ENCODE measurements at places on chromosomes 11 and 22. TPM values are rescaled to one million over a fixed set of nuclear protein-coding genes. Genes with fewer than 3 reads are reported as not detected.

LMO2 gene
- not detected for total RNA-seq

UBTFL1 gene
- not detected for total RNA-seq

CD3E gene
- total RNA-seq = 372 TPM

OR9I1 gene
- total RNA-seq = not detected

APOL4 gene
- total RNA-seq = 0.18 TPM

NPAS4 gene
- total RNA-seq = not detected

CRYBB3 gene
- total RNA-seq = not detected

SCN2B gene
- not detected for total RNA-seq

MS4A14 gene
- total RNA-seq = not detected

- no peak overlapping the region for H3K27ac ChIP-seq
- no peak overlapping the region for H3K4me3 ChIP-seq
- H3K36me3 ChIP-seq = no peaks in the 10 kb centered on the region
- DNase-seq = no peak
- H3K4me1 ChIP-seq = no peaks in the 10 kb centered on the region
Measured at GRCh38 chr11:4763096-4763495, 6.6 kb downstream of the OR51F1 start.

DNA sequence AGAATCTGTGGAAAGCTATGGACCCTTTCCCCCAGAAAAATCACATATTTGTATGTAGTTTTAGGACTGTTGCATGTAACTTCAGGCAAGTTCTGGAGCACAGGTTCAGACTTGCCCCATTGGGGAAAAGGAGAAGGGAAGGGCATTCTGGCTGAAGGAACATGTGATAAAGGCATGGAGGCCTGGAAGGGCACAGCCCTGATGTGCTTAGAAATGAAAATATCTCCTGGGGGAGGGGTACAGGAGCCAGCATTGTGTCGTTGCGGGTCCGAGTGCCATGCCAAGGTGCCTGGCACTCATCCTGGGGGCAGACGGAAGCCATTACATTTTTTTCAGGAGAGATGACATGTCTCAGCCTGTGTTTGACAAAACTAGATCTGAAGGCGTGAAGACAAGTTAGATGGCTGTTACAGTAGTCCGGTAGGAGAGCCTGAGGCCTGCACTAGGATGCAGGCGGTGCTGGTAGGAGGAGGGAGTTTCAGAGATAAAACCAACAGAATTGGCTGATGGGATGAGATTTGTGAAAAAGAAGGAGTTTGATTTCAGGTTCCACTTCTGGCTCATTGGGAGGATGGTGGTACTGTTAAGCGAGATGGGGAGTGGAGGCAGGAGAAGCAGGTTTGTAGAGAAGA, 96.9 kb downstream of the TEAD1 start:
- no peak overlapping the region for H3K4me3 ChIP-seq
- no peak overlapping the region for H3K27ac ChIP-seq
- H3K4me1 ChIP-seq = peaks cover 2% of the 10 kb centered on the region

DNA sequence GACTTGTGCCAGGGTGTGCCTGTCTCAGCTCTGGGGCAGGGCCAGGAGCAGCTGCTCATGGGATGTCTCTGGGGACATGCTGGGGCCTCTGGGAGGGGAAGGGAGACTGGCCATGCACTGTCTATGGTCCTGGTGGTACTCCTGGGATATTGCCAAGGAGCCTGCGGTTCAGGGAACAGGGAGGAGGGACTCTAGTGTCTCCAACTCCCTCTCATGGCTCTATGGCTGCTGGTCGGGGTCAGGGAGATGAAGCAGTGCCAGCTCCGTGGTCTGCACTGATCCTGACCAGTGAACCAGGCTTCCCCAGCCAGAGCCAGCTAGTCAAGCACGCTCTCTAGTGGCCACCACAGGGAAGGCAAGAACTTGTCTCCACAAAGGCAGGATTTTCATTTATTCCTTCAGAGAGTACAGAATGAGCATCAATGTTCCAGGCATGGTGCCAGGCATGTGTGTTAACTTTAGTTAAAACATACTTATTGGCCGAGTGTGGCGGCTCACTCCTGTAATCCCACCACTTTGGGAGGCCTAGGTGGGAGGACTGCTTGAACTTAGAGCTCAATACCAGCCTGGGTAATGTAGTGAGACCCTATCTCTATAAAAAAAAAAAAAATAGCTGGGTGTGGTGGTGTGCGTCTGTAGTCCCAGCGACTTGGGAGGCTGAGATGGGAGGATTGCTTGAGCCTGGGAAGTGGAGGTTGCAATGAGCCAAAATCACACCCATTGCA, 2.5 kb upstream of the BEST1 start:
- peaks cover 7% of the 10 kb centered on the region for H3K4me1 ChIP-seq
- peaks cover 3% of the 10 kb centered on the region for H3K27me3 ChIP-seq
- peak; percentile 82 for DNase-seq
- no peak overlapping the region for H3K27ac ChIP-seq

GRCh38 chr11:116857316-116857715, 19.9 kb upstream of the APOA1 start:
- no peak overlapping the region for H3K4me3 ChIP-seq
- H3K27ac ChIP-seq = no peak overlapping the region
- no peaks in the 10 kb centered on the region for H3K27me3 ChIP-seq
- no peak for DNase-seq
- peaks cover 52% of the 10 kb centered on the region for H3K36me3 ChIP-seq

- no peak overlapping the region for H3K27ac ChIP-seq
- H3K27me3 ChIP-seq = no peaks in the 10 kb centered on the region
- DNase-seq = peak; percentile 27
- H3K4me3 ChIP-seq = no peak overlapping the region
- no peaks in the 10 kb centered on the region for H3K36me3 ChIP-seq
Measured at GRCh38 chr11:122910775-122911174, 28.2 kb downstream of the JHY start.

DNA sequence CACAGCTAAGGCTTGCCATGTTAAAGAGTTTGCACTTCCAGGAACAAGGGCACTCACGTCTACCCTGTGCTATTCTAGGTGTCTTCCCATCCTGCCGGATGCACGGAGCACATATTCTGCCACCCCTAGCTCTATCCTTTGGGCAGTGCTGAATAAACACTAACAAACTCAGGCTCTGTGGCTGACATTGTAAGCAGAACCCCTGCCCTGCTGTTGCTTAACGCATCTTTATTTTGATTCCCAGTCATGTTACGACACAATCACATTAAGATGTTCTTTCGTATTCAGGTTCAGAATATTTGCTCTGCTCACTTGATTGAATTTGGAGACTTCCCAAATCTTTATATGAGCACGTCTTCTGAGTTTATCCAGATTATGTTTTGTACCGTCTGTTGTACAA, 3.7 kb upstream of the HDHD5 start:
- peaks cover 13% of the 10 kb centered on the region for H3K36me3 ChIP-seq
- H3K27me3 ChIP-seq = no peaks in the 10 kb centered on the region
- H3K4me1 ChIP-seq = peaks cover 10% of the 10 kb centered on the region
- H3K27ac ChIP-seq = no peak overlapping the region

DNA sequence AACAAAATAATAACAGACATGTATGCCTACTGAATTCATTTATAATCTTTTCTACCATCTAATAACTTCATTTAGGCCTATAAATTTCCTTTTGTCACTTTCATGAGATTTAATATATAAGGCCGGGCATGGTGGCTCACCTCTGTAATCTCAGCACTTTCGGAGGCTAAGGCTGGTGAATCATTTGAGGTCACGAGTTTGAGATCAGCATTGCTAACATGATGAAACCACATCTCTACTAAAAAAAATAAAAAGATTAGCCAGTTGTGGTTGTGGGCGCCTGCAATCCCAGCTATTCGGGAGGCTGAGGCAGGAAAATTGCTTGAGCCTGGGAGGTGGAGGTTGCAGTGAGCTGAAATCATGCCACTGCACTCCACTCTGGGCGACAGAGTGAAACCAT, 14.2 kb upstream of the NTM start:
- no peaks in the 10 kb centered on the region for H3K4me1 ChIP-seq
- no peak overlapping the region for H3K4me3 ChIP-seq
- no peaks in the 10 kb centered on the region for H3K27me3 ChIP-seq
- H3K27ac ChIP-seq = no peak overlapping the region

GRCh38 chr11:118168751-118169150, 7.7 kb downstream of the SCN2B start:
- H3K4me3 ChIP-seq = no peak overlapping the region
- no peaks in the 10 kb centered on the region for H3K36me3 ChIP-seq
- H3K27me3 ChIP-seq = peaks cover 5% of the 10 kb centered on the region
- no peak overlapping the region for H3K27ac ChIP-seq

DNA sequence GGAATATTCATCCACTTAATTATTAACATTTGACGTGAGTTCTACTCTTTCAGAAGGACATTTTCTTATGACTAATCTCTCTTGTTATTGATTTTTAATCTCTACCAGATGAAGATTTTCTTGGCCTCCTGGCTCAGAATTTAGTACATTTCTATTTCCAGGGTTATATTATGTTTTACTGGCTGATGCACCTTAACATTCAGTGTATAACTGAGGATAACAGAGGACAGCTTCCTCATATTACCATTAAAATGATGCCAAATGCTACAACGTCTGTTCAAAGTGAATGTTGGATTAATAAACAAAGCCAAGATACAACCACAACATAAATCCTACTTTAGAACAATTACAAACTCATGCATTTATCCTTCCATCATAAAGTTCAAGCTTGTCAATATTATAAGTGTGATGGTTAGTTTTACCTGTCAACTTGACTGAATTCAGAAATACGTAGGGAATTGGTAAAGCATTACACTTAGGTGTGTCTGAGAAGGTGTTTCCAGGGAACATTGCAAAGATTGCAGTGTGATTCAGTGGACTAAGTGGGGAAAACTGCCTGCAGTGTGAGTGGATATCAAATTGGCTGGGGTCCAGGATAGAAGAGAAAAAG, 485.2 kb downstream of the LRRC4C start:
- H3K4me1 ChIP-seq = no peaks in the 10 kb centered on the region
- no peak for DNase-seq
- no peaks in the 10 kb centered on the region for H3K27me3 ChIP-seq
- no peak overlapping the region for H3K27ac ChIP-seq

DNA sequence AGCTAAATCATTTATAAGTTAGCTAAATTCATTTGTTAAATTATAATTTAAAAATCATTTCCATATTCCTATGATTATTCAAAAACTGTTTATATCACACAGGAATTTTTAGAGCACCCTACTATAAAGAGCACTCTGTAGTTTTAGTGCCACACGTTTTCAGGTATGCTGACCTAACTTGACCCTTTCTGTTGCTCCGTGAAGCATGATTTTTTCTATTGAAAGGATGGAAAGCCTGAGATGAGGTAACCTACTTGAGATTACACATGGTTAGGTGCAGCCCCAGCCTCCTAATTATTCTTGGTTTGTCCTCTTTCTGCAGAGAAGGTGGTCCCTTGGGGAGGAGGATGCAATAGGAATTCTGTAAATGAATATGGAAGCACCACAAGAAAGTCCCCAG, 72.6 kb downstream of the PPFIBP2 start:
- no peak overlapping the region for H3K27ac ChIP-seq
- H3K4me3 ChIP-seq = no peak overlapping the region
- H3K4me1 ChIP-seq = no peaks in the 10 kb centered on the region
- no peaks in the 10 kb centered on the region for H3K36me3 ChIP-seq

- no peaks in the 10 kb centered on the region for H3K4me1 ChIP-seq
- H3K27ac ChIP-seq = no peak overlapping the region
- peaks cover 17% of the 10 kb centered on the region for H3K27me3 ChIP-seq
- DNase-seq = no peak
- H3K4me3 ChIP-seq = no peak overlapping the region
Measured at GRCh38 chr11:36738292-36738861, 140.3 kb upstream of the RAG2 start.

DNA sequence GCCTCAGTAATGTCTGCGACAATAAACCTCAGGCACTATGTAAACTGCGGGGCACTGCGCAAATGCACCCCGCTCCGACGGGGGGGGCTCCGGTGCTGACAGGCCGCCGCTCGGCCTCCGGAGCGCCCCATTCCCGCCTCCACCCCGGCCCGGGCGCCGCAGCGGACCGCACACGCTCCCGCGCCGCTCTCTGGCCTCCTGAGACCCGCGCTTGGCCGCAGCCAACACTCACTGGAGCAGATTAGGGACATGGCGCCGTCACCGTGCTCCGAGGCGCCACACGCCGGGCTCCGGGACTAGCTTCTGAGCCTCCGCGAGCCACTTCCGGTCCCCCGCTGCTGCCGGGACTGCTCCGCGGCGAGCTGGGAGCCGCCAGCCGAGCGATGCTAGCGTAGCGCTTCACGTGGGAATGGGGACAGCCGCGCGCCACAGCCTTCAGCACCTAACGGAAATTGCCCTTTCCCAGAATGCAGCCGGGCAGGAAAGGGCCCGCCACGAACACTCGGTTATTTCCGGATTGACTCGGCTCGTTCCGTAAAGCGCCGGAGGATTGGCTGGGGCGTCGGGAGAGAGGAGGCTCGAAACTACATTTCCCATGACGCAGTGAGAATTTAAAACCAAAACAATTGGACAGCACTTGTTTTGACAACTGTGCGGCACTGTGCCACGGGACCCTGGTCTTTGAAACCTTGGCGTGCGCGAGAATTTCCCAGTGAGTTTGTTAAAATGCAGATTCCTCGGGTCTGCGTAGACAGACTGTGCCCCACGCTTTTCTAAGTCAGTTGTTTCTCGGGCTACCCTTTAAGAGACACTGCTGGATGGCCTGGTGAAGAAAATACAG, at the start of gene PRPF19:
Gene PRPF19, minus strand, starts transcription at position 454 of the 841 bp plus-strand sequence. Its CDS starts 203 bp downstream, at position 251.
- H3K4me1 ChIP-seq = peaks cover 50% of the 10 kb centered on the region
- H3K27ac ChIP-seq = peak within 1 kb of the TSS; percentile 95
- peak within 1 kb of the TSS; percentile 89 for H3K4me3 ChIP-seq
- no peaks in the 10 kb centered on the region for H3K27me3 ChIP-seq
- DNase-seq = peak; percentile 99
- peaks cover 28% of the 10 kb centered on the region for H3K36me3 ChIP-seq

- DNase-seq = no peak
- H3K4me3 ChIP-seq = no peak overlapping the region
- H3K27me3 ChIP-seq = peaks cover 1% of the 10 kb centered on the region
- no peaks in the 10 kb centered on the region for H3K36me3 ChIP-seq
- H3K27ac ChIP-seq = no peak overlapping the region
Measured at GRCh38 chr22:31130873-31131272, 8.1 kb downstream of the INPP5J start.

GRCh38 chr11:117375960-117376359, 48.3 kb downstream of the CEP164 start:
- H3K27ac ChIP-seq = no peak overlapping the region
- no peak overlapping the region for H3K4me3 ChIP-seq
- no peaks in the 10 kb centered on the region for H3K4me1 ChIP-seq
- no peak for DNase-seq
- H3K27me3 ChIP-seq = no peaks in the 10 kb centered on the region

- no peak overlapping the region for H3K4me3 ChIP-seq
- H3K27me3 ChIP-seq = peaks cover under 1% of the 10 kb centered on the region
- no peaks in the 10 kb centered on the region for H3K4me1 ChIP-seq
Measured at GRCh38 chr11:75188671-75189070, 37.8 kb downstream of the SLCO2B1 start.

- H3K4me3 ChIP-seq = no peak overlapping the region
- DNase-seq = no peak
- H3K36me3 ChIP-seq = no peaks in the 10 kb centered on the region
- no peaks in the 10 kb centered on the region for H3K27me3 ChIP-seq
- H3K4me1 ChIP-seq = no peaks in the 10 kb centered on the region
Measured at GRCh38 chr11:106187860-106188456, 110.5 kb downstream of the AASDHPPT start.

DNA sequence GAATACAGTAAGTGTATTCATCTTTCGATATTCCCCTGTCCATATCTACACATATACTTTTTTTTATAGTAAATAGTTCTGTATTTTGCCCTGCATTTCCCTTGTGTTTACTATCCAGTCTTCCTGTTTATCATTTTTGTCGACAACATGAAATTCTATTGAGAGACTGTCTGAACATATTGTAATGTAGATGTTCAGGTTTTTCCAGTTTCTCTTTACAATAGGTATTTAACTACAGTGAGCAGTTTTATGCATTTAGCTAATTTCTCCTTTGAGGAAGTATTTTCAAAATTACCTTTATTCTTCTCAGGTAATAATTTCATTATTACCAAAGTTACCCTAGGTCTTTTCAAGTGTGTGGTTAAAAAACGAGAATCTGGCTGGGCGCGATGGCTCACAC, 16.7 kb downstream of the PIK3IP1 start:
- no peak for DNase-seq
- H3K4me3 ChIP-seq = no peak overlapping the region
- peaks cover 46% of the 10 kb centered on the region for H3K36me3 ChIP-seq
- H3K27me3 ChIP-seq = no peaks in the 10 kb centered on the region
- H3K4me1 ChIP-seq = peaks cover 68% of the 10 kb centered on the region
